ENCODE measurements at places on chromosomes 12 and 14. TPM values are rescaled to one million over a fixed set of nuclear protein-coding genes. Genes with fewer than 3 reads are reported as not detected.

GRCh38 chr14:50601394-50601793 is 41.4 kb downstream of the ATL1 start:
- no peaks in the 10 kb centered on the region for H3K27me3 ChIP-seq
- no peak overlapping the region for H3K27ac ChIP-seq
- DNase-seq: no peak
- H3K4me1 ChIP-seq: no peaks in the 10 kb centered on the region

- H3K27me3 ChIP-seq: no peaks in the 10 kb centered on the region
- no peaks in the 10 kb centered on the region for H3K4me1 ChIP-seq
- DNase-seq: no peak
Observed at GRCh38 chr14:84202486-84202885, 1327.5 kb upstream of the FLRT2 start.

- no peak for DNase-seq
- H3K27me3 ChIP-seq: no peaks in the 10 kb centered on the region
- no peak overlapping the region for H3K4me3 ChIP-seq
- no peaks in the 10 kb centered on the region for H3K4me1 ChIP-seq
Observed at GRCh38 chr12:9347328-9348127, 139.3 kb upstream of the PZP start.

TEX52 gene
- not detected for total RNA-seq

PZP gene
- 0.67 TPM for total RNA-seq

DNA sequence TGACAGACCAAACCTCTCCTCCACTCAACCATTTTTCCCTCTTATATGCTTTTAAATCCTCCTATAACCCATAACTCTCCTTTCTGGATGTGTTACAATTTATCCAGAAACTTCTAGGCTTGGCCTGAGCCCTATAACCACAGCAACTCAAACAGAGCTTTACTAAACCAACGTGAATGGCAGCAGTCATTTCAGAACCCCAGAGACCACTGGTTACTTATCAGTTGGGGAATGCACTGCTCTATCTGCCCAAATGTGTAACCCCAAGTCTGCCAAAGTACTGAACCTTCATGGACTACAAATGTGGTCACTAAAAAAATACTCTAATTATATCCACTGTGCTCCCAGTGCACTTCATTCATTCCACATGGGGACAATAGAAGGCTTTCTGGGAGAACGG is 42.0 kb downstream of the NAA25 start:
- H3K36me3 ChIP-seq: peaks cover 100% of the 10 kb centered on the region
- no peak for DNase-seq
- no peak overlapping the region for H3K27ac ChIP-seq
- no peaks in the 10 kb centered on the region for H3K27me3 ChIP-seq

DNA sequence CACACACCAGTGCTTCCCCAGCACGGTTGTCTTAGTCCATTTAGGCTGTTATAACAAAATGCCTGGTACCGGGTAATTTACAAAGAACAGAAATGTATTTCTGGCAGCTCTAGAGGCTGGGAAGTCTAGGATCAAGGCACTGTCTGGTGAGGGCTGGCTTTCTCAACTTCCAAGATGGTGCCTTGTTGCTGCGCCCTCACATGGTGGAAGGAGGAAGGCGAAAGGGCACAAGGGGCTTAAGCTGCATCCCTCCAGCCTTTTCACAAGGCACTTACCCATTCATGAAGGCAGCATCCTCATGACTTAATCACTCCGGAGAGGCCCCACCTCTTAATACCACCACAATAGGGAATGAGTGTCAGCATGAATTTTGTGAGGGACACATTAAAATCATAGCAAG is 155.5 kb downstream of the SLC15A5 start:
- no peaks in the 10 kb centered on the region for H3K4me1 ChIP-seq
- no peak overlapping the region for H3K4me3 ChIP-seq
- H3K27ac ChIP-seq: no peak overlapping the region
- H3K36me3 ChIP-seq: no peaks in the 10 kb centered on the region
- no peak for DNase-seq
- H3K27me3 ChIP-seq: no peaks in the 10 kb centered on the region

DNA sequence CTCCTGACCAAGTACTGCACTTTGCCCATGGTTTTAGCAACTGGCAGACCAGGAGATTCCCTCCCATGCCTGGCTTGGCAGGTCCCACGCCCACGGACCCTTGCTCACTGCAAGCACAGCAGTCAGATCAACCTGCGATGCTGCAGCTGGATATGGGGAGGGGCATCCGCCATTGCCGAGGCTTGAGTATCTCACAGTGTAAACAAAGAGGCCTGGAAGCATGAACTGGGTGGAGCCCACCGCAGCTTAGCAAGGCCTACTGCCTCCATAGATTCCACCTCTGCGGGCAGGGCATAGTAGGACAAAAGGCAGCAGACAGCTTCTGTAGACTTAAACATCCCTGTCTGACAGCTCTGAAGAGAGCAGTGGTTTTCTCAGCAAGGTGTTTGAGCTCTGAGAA is 479.8 kb downstream of the FUT8 start:
- H3K36me3 ChIP-seq: no peaks in the 10 kb centered on the region
- DNase-seq: no peak
- H3K27me3 ChIP-seq: no peaks in the 10 kb centered on the region
- no peaks in the 10 kb centered on the region for H3K4me1 ChIP-seq
- H3K4me3 ChIP-seq: no peak overlapping the region

GRCh38 chr12:15858353-15858752 is 23.8 kb upstream of the STRAP start:
- no peak for DNase-seq
- no peak overlapping the region for H3K4me3 ChIP-seq
- no peaks in the 10 kb centered on the region for H3K36me3 ChIP-seq
- no peak overlapping the region for H3K27ac ChIP-seq
- H3K4me1 ChIP-seq: no peaks in the 10 kb centered on the region

ADAMTS20 gene
- total RNA-seq: not detected

VWF gene
- 729 TPM for total RNA-seq

CD69 gene
- 14.5 TPM for total RNA-seq

- H3K27ac ChIP-seq: peak overlapping the region; percentile 84
- H3K4me3 ChIP-seq: peak overlapping the region; percentile 56
Observed at GRCh38 chr12:26126340-26127284, 1.8 kb upstream of the BHLHE41 start.

DNA sequence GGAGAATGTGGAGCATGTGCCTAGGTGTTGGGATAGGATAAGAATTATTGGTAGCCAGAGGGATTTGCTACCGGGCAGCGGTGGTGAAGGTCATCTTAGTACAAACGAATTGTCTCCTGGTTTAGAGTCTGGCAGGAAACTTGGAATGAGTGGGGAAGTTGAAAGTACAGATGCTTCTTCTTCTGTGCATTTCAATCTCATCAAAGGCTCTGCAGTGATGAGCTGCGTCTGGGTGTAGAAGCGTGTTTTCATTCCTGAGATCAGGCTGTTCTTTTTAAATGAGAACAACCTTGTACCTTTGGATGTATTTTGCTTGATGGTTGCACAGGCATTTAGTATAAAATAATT is 2.1 kb downstream of the WNK1 start:
- peak overlapping the region; percentile 93 for H3K27ac ChIP-seq

DNA sequence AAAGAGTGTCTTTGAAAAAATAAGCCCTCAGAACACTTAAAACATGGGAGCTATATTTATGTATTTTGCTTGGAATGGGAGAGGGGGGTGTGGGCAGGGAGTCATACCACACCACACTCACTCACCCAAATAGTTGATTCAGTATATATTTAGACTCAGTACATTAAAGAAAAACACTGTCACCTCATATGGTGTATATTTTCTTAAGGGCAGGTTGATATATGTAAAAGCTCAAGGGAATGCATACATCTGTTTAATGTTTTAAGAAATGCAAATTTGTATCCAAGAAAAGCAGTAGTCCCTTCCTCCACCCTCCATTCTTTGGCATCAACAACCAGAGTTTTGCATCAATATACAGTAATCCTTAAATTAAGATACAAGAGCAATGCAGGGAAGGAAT is 1.4 kb downstream of the NFYB start:
- peak overlapping the region; percentile 86 for H3K27ac ChIP-seq
- peaks cover 13% of the 10 kb centered on the region for H3K36me3 ChIP-seq
- no peak for DNase-seq
- H3K4me3 ChIP-seq: peak overlapping the region; percentile 77

DNA sequence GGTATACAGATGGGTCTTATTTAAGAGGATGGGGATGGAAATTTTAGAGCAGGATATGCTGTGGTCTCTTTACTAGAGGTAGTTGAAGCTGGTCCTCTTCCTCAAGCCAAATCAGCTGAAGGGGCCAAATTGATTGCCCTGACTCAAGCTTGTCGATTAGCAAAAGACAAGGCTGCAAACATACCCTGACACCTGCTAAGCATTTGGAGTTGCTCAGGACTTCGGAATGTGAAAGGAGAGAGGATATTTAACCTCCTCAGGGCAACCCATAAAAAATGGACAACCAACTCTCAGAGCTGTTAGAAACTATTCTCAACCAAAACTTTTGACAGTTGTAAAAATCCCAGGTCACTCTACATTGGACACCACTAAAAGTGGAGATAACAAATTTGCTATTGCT is 15.6 kb downstream of the PTGDR start:
- no peak for DNase-seq
- H3K27ac ChIP-seq: no peak overlapping the region
- H3K4me1 ChIP-seq: no peaks in the 10 kb centered on the region
- H3K27me3 ChIP-seq: no peaks in the 10 kb centered on the region
- no peaks in the 10 kb centered on the region for H3K36me3 ChIP-seq

GPN3 gene
- 25.5 TPM for total RNA-seq

DNA sequence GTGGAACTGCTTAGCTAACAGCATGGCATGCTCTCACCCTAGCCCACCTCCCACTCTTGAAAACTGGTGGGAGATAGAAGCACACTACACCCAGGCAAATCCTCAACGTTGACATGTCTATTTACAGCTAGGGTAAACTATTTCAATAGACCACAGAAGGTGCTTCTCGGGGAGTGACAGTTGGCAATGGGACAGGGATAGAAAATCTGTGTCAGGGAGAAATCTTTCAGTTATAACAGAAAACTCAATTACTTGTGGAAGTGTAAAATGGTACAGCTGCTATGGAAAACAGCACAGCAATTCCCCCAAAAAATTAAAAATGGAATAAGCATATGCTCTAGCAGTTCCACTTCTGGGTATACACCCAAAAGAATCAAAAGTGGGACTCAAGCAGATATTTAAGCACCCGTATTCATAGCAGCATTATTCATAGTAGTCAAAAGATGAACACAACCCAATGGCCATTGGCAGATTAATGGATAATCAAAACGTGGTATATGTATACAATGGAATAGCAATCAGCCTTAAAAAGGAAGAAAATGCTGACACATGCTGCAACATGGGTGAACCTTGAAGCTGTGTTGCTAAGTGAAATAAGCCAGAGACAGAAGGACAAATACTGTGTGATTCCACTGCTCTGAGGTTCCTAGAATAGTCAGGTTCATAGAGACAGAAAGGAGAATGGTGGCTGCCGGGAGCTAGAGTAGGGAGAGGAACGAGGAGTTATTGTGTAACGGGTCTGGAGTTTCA is 92.5 kb downstream of the STAB2 start:
- no peaks in the 10 kb centered on the region for H3K27me3 ChIP-seq
- H3K27ac ChIP-seq: no peak overlapping the region
- no peak overlapping the region for H3K4me3 ChIP-seq
- no peaks in the 10 kb centered on the region for H3K36me3 ChIP-seq
- DNase-seq: no peak
- peaks cover 10% of the 10 kb centered on the region for H3K4me1 ChIP-seq

AHNAK2 gene
- total RNA-seq: 13.7 TPM

CNPY2 gene
- 101 TPM for total RNA-seq

HPD gene
- 1.8 TPM for total RNA-seq

- H3K36me3 ChIP-seq: peaks cover 5% of the 10 kb centered on the region
- H3K4me3 ChIP-seq: peak overlapping the region; percentile 62
- no peaks in the 10 kb centered on the region for H3K27me3 ChIP-seq
- H3K4me1 ChIP-seq: peaks cover 22% of the 10 kb centered on the region
Observed at GRCh38 chr12:6469609-6470374, 685 bp downstream of the VAMP1 start.

DNA sequence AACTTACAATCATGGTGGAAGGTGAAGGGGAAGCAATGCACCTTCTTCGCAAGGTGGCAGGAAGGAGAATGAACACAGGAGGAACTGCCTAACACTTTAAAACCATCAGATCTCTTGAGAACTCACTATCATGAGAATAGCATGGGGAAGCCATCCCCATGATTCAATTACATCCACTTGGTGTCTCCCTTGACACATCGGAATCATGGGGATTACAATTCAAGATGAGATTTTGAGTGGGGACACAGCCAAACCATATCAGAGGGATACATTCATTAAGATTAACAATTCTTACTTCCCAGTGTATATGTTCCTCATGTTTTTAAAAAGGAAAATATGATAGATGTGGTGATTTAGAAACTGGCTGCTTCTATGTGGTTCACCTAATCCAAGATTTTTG is 117.9 kb downstream of the PDE3A start:
- H3K4me3 ChIP-seq: no peak overlapping the region
- H3K27ac ChIP-seq: no peak overlapping the region

- H3K4me1 ChIP-seq: peaks cover 28% of the 10 kb centered on the region
- H3K36me3 ChIP-seq: peaks cover 37% of the 10 kb centered on the region
- no peaks in the 10 kb centered on the region for H3K27me3 ChIP-seq
- H3K27ac ChIP-seq: peak overlapping the region; percentile 100
- no peak for DNase-seq
- peak overlapping the region; percentile 97 for H3K4me3 ChIP-seq
Observed at GRCh38 chr14:68790644-68791077, 2.2 kb downstream of the ZFP36L1 start.

SLC7A8 gene
- total RNA-seq: 49.8 TPM

DNA sequence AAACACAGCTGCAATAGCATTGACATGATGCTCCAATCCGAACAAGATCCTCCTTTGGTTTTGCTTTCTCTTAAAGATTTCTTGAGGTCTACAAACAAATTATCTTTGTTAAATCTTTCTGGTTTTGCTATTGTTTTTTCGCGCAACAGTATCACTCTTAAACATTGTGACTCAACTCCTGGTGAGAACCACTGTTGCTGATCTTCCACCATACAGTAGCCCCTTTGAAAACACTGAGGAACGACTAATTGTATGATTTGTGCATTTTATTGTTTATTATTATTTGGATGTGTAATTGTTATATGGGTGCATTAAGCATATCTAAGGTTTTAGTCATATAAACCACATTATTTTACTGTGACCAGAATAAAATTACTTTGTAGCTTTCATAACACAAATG is 282.8 kb downstream of the EGLN3 start:
- no peak overlapping the region for H3K27ac ChIP-seq
- no peak overlapping the region for H3K4me3 ChIP-seq
- DNase-seq: no peak
- no peaks in the 10 kb centered on the region for H3K4me1 ChIP-seq
- H3K27me3 ChIP-seq: no peaks in the 10 kb centered on the region

GRCh38 chr12:52628111-52628507 is 9.8 kb upstream of the KRT73 start:
- H3K27me3 ChIP-seq: no peaks in the 10 kb centered on the region
- H3K4me3 ChIP-seq: no peak overlapping the region
- H3K4me1 ChIP-seq: no peaks in the 10 kb centered on the region

Data from upper lobe of right lung (tissue), 1 donor.